GM23248 (cell line): ENCODE measurements at places on chromosomes 5 and 9.
A peak's percentile ranks its signal among the peaks of the same experiment; 100 is the strongest.

DNA sequence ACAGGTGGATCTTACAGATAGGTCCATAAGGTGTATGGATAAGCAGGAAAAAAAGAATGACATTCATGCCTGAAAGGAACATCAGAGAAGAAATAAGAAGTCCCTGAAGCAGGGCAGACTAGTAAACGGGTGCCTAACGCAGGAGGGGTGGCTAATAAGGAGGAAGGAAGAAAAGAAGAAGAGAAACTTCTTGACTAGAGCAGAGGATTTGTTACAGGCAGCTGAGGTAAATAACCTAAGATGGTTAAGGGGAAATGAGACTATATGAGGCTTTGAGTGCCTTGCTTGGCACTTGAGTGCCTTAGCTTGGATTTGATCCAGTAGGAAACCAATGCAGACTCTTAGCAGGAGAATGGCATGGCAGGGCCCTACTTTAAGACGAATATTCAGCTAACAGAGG, 313.5 kb upstream of the PDE4D start:
- no peak for DNase-seq

DNA sequence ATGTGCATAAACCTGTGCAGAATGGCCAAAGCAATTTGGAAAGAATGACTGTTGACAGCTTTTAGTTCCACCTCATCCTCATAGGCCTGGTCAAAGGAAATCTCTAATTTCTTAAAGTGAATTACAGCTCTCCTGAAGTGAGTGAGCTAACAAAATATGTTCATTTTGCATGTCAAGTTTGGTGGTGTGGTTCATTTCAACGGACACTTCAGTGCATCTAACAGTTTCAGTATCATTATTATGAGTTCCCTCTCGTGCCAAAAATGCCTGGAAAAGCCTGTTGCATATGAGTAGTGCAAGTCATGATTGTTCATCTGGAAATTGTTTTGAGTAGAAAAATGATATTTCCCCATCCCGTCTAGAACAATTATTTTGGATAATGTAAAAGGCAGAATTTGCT, 53.2 kb upstream of the HMHB1 start:
- peak; percentile 76 for DNase-seq

DNA sequence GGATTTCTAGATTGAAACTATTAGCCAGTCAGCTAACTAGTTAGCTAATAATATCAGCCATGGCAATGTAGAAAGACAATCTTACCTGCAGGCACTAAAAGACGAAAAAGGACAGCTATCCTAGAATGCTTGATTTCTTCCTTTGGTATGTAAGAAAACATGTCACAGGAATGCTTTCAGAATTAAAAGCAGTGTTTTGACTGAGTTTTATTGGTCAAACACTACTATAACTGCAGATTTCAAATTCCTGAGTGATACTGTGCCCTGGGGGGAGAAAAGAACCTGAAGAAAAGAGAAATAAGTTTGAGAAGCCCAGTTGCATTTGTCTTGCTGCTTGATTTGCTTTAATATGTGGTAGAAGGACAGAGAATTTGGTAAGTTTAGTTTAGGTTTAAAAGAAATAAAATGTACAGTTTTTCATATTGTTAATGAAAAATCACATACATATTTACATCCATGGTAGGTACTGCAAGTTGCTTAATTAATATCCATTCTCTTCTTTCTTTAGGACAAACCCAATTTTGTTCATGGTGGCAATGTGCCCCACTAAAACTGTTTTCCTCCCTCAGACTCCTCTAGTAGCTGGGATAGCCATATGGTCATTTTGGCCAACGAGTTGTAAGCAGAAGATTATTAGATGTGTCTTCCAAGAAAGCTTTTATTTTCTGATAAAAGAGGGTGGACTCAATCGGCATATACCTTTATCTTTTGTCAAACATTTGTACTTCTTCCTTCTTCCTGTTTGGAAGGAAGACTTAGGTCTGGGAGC, 4.3 kb upstream of the FAM169A start:
- DNase-seq = no peak

DNA sequence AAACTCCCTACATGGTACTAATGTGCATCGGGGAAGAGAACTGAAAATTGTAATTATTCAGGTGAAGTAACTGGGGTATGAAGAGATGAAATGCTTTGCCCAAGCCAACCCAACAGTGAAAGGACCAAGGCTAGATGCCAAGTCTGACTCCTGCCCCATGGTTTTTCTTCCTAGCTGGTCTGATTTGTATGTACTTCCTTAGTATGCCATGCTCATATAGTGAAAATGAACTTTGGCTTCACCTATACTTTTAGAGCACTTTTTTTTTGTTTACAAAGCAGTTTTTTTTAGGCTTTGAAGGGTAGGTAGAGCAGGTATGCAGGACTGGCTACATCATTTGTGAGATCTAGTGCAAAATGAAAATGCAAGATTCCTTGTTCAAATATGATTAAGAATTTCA, 359.4 kb upstream of the RIOK2 start:
- DNase-seq = no peak

GRCh38 chr9:91734371-91734981, 215.6 kb downstream of the ROR2 start:
- DNase-seq = peak; percentile 64

GRCh38 chr9:17272536-17272935, 137.7 kb downstream of the CNTLN start:
- DNase-seq = no peak

DNA sequence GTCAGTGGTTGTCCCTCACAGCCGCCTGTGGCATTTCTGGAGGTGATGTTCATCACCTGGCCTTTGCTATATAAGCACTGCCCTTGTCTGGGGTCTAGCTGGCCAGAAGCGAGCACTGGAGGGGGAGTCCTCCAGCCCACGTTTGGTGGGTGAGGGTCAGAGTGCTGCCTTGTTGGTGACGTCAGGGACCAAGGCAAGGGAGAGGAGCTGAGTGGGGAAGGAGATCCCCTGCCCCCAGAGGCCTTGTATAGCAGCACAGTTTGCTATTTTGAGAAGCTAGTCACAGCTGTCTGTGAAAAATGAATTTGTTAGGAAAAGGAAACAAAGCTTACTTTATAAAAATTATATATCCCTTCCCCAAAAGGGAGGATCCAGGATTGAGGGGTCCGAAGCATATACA, 49.8 kb downstream of the SYK start:
- no peak for DNase-seq

DNA sequence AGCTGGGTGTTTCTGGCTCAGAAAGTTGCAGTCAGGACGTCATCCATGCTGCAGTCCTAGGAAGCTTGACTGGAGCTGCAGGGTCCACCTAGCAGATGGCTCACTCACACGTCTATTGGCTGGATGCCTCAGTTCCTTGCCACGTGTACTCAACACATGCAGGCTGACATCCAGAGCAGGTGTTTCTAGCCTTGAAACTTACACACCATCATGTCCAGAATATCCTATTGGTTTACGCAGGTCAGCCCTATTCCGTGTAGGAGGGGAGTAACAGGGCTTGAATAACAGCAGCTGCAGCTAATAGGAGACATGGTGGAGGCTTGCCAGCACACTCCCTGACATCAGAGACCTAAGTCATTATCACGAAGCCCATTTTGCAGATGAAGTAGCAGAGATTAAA, 473.5 kb downstream of the ACTL7B start:
- DNase-seq = no peak

GRCh38 chr9:133734590-133735414, 3.4 kb downstream of the SARDH start:
- no peak for DNase-seq

DNA sequence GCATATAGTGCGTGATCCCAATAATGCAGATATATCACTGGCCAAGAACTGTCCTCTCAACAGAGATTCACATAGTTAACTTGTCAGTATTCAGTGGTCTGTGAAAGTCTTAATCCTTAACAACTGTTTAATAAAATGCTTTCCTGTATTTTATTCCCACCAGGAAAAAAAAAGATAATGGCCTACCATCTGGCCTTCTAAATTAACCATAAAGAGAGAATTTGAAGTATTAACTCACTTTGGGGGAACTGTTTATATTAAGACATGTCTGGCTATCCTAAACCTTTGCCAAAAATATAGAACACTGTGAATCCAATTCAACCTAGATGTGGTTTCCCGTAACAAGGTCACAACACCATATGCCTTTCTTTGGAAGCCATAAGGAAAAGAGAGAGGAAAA, 818 bp upstream of the FREM1 start:
- DNase-seq = no peak

DNA sequence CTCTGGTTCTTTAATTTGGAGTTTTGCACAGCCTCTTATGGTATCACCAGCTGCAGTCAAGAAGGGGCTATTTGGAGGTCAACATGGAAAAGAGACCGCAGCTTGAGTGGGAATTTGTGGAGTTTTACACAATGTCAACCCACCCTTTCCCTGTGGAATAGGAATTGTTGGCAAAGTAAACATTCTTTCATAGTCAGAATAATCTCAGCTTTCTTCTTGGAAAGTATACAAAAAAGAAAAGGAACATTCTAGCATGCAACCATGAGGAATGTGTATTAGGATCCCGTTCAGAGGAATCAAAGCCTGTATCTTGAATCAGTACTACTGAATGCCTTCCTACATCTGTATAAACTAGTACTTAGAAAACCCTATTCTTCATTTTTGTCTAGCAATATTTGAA, 107.6 kb downstream of the LURAP1L start:
- peak; percentile 56 for DNase-seq

- no peak for DNase-seq
Observed at GRCh38 chr9:131595696-131596429, 50.5 kb downstream of the PRRT1B start.

DNA sequence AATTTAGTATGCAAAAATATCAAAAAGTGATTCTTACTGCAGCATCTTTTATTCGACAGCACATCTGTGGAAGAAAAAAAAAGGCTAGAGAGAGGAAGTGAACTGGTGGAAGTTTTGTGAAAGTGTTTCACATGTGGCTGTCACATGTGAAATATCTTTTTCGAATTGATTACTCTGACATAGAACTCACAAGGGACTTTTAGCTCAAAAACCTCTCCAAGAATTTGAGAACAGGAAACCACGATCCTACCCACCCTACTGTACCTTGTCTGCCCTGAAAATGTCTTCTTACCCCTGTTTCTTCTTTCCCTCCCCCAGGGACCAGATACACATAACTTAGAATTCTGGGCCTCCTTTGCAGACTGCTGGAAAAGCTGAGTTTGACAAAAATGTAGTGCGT, 106.5 kb upstream of the PRRC1 start:
- DNase-seq = no peak

- no peak for DNase-seq
Observed at GRCh38 chr5:122844910-122845228, 544 bp upstream of the SNX24 start.

DNA sequence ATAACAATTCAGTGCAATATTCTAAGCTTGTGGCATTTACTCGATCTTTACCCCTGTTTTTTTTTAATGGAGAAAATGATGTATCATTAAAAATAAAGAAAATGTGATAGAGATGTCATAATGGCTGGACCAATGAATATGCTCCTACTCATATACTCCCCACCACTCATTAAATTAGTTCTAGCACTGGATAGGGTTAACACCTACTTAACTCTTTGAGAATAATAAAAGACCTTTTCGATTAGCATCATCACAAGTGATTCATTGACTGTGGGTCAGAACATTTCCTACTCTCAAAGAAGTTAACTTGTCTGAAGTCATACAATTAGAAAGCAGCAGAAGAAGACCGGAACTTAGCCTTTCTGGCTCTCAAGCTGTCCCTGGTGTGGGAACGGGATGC, 31.6 kb upstream of the RANBP6 start:
- peak; percentile 5 for DNase-seq

- no peak for DNase-seq
Observed at GRCh38 chr5:145378226-145378625, 456.9 kb downstream of the PRELID2 start.

DNA sequence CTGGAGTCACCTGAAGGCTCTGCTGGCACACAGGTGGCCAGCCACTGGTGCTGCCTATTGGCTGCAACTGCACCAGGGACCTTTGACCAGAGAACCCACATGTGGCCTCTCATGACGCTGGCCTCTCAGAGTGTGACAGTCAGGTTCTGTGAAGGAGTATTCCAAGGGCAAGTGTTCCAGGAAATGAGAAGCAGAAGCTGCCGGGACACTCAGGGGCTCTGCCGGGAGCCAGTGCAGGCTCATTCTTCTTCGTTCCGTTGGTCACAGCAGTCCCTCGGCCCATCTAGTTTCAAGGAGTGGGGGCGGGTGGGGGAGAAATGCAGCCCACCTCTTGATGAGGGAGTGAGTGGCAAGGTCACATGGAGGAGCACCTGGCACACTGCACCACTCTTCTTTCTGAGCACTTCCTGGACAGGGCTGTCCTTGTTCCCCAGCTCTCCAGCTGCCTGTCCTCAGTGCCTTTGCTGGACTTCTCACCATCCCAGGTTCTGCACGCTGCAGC, 237.5 kb downstream of the GADD45G start:
- no peak for DNase-seq

DNA sequence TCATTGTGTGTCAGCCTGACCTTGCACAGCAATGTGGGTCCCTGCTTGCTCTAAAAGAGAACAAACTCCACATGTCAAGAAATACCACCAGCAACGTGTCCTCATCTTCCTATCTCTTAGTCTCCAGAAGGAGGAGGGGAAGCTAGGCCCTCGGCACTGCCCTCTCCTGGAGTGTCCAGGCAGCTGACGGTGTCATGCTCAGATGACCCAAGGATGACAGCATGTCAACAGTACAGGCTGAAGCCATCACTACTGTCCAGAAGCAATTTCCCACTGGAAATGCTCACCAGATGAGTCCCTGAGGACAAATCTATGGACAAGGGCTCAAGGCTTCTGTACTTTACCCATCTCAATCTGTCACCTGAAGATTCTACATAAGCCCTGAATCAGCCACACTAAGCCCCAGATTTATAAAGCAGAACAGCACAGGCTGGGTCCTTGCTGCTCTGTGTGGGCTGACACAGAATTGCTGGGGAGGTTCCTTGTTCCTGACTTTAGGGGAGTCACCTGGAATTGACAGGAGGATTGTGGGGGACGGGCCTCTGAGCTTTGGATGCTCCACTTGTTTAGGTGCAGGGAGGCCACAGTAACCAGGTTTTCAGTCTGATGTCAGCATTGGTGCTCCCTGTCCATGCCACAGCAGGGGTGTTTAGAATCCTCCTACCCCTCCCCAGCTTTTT, 210.2 kb downstream of the DAB2IP start:
- DNase-seq = peak; percentile 50
